OCI-LY7 (cell line): ENCODE measurements at places on chromosomes 16 and 17. TPM values are rescaled to one million over a fixed set of nuclear protein-coding genes. Genes with fewer than 3 reads are reported as not detected.

DNA sequence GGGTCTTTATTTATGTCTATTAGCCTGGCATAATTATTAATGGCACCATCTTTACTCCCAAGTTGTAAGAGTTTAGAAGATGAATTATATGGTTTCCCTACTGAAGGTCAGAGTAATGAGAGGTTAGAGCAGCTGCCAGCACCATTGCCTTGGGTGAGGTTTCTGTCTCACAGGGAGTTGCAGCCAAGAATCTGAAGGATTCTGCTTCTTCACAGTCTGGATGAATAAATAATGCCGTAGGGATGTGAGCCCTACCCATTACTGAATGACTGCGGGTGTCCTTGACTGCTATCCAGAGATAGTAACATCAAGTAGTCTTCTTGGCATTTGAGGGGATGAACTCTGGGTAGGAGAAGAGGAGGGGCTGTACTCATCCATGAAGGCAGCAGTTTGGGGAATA, 52.8 kb upstream of the SMIM36 start:
- DNase-seq: no peak

GRCh38 chr17:10547351-10547750, 2.1 kb downstream of the MYH2 start:
- DNase-seq: no peak

- no peak for DNase-seq
Observed at GRCh38 chr17:36930583-36930900, 6.7 kb upstream of the LHX1 start.

- DNase-seq: peak; percentile 63
Observed at GRCh38 chr17:35117984-35118383, 1.7 kb downstream of the RAD51D start.

- DNase-seq: no peak
Observed at GRCh38 chr16:27221576-27222248, 18.4 kb downstream of the KDM8 start.

DNA sequence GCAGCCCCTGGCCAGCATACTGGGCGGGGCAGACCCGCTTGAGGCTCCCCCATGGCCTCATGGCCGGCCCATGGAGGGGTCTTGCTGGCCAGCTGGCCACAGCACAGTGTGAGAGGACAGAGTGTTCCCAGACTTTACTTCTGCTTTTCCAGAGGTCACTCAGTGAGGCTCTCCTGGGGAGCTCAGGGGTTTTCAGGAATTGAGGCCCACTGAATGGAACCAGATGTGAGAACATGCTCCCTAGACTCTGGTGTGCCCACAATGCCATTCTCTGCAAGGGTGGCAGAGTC, 21.2 kb downstream of the ATP6V0D1 start:
- DNase-seq: no peak

The CDRT15L2 gene
- not detected in 2 replicates for total RNA-seq

The CCT6B gene
- 2.6 and 4.4 TPM in 2 replicates for total RNA-seq

The NPTX1 gene
- not detected in 2 replicates for total RNA-seq
